ENCODE measurements at places on chromosomes 7 and 10. TPM values are rescaled to one million over a fixed set of nuclear protein-coding genes. Genes with fewer than 3 reads are reported as not detected.

Gene SLC39A12
- not detected for total RNA-seq

Gene HOXA10
- 18.7 TPM for total RNA-seq

Gene ZNF398
- 11.1 TPM for total RNA-seq

Gene MBL2
- not detected for total RNA-seq

Gene BICC1
- total RNA-seq = 28.3 TPM

Gene TRPV6
- not detected for total RNA-seq

Gene GPR158
- 13.7 TPM for total RNA-seq

Gene SYT15B
- not detected for total RNA-seq

Gene SLC29A3
- 0.39 TPM for total RNA-seq

Gene OR2A5
- not detected for total RNA-seq

Gene BBS9
- total RNA-seq = 16.1 TPM

Gene ACTR3C
- total RNA-seq = 18.1 TPM

Gene ARHGAP19
- 5.8 TPM for total RNA-seq

Gene SH2D4B
- total RNA-seq = 0.10 TPM

Gene ENKUR
- 0.10 TPM for total RNA-seq

Gene OR9A2
- total RNA-seq = not detected

Gene PDK4
- 2.3 TPM for total RNA-seq

Gene INTS1
- total RNA-seq = 49.5 TPM

Gene MLXIPL
- total RNA-seq = not detected

Gene WNT8B
- total RNA-seq = not detected

Gene ZSCAN21
- total RNA-seq = 15.4 TPM

Gene PSPH
- 82.3 TPM for total RNA-seq

Gene BRAT1
- 22.6 TPM for total RNA-seq

Gene EPHA1
- not detected for total RNA-seq

Gene PRSS37
- not detected for total RNA-seq

Gene FEZF1
- not detected for total RNA-seq

Gene MCU
- total RNA-seq = 31.1 TPM

Gene TAS2R41
- total RNA-seq = not detected

Gene CRPPA
- total RNA-seq = 2.8 TPM

Gene ABLIM1
- total RNA-seq = 0.24 TPM

Gene CDNF
- total RNA-seq = 0.29 TPM

Gene GOLGA7B
- 3.1 TPM for total RNA-seq

Gene MRC1
- not detected for total RNA-seq

Gene LLCFC1
- total RNA-seq = not detected

Gene STAG3
- total RNA-seq = 2.5 TPM

Gene GRM3
- total RNA-seq = not detected

Gene DUS4L
- total RNA-seq = 11.9 TPM

Measured in RPMI7951 (cell line).